Epithelial cell of proximal tubule (primary cell): ENCODE measurements at places on chromosomes 7 and 10. TPM values are rescaled to one million over a fixed set of nuclear protein-coding genes. Genes with fewer than 3 reads are reported as not detected.

Gene PNLIP
- total RNA-seq: not detected in 2 replicates

Gene ACSL5
- 3.1 and 3.3 TPM in 2 replicates for total RNA-seq

Gene ACBD7
- total RNA-seq: 1.2 and 1.6 TPM in 2 replicates

Gene PGAM1
- 629 and 772 TPM in 2 replicates for total RNA-seq

Gene CC2D2B
- 0.52 TPM in 1 of 2 replicates, not detected in the other for total RNA-seq

Gene VAX1
- not detected in 2 replicates for total RNA-seq

Gene CPA1
- total RNA-seq: not detected in 2 replicates

Gene TWNK
- 5.2 and 9.7 TPM in 2 replicates for total RNA-seq

Gene RHOBTB1
- total RNA-seq: 17.0 and 22.2 TPM in 2 replicates

Gene CPED1
- 0.80 and 2.1 TPM in 2 replicates for total RNA-seq

Gene TBX20
- total RNA-seq: 0.69 and 1.8 TPM in 2 replicates

Gene GPRIN2
- total RNA-seq: 4.5 and 9.1 TPM in 2 replicates

Gene KCNMA1
- total RNA-seq: 12.5 and 19.5 TPM in 2 replicates

Gene CELF2
- 7.2 and 11.0 TPM in 2 replicates for total RNA-seq
